ENCODE measurements at places on chromosomes 3 and 15. TPM values are rescaled to one million over a fixed set of nuclear protein-coding genes. Genes with fewer than 3 reads are reported as not detected.
A peak's percentile ranks its signal among the peaks of the same experiment; 100 is the strongest.

The SLC38A3 gene
- 35.2 TPM for polyA plus RNA-seq

The STRIT1 gene
- 0.73 TPM for polyA plus RNA-seq

The DLL4 gene
- polyA plus RNA-seq: 4.8 TPM

The PIF1 gene
- polyA plus RNA-seq: 0.38 TPM

The SLC22A13 gene
- 0.05 TPM for polyA plus RNA-seq

The PAK6 gene
- 6.4 TPM for polyA plus RNA-seq

GRCh38 chr3:7504886-7505775 lies 644.2 kb downstream of the GRM7 start:
- H3K27me3 ChIP-seq: no peaks in the 10 kb centered on the region
- H3K36me3 ChIP-seq: no peaks in the 10 kb centered on the region
- peak overlapping the region; percentile 59 for H3K27ac ChIP-seq
- no peak overlapping the region for H3K4me3 ChIP-seq
- H3K4me1 ChIP-seq: no peaks in the 10 kb centered on the region
- peak; percentile 22 for DNase-seq

GRCh38 chr15:68526269-68526668 lies 52.5 kb upstream of the CORO2B start:
- no peak overlapping the region for H3K4me3 ChIP-seq
- no peak for DNase-seq
- no peaks in the 10 kb centered on the region for H3K4me1 ChIP-seq
- H3K27ac ChIP-seq: no peak overlapping the region

DNA sequence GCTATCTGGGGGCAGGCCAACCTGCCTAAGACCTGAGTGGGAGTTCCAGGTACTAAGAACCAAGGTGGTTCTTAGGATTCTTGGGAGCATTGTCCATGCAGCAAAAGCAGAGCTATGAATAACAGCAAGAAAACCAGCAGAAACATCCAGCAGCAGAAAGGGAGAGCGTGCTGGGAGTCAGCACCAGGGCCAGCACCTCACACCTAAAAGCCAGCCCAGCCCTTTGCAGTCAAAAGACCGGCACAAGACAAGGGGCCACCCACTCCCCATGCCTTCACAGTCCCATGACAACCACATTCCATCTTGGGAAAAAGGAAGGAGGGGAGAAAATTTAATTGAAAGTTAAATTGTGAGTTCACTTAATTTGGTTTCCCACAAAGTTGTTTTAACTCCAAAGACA lies 364.9 kb downstream of the AGBL1 start:
- no peak overlapping the region for H3K4me3 ChIP-seq
- no peaks in the 10 kb centered on the region for H3K27me3 ChIP-seq
- no peak overlapping the region for H3K27ac ChIP-seq
- no peak for DNase-seq
- no peaks in the 10 kb centered on the region for H3K36me3 ChIP-seq
- H3K4me1 ChIP-seq: no peaks in the 10 kb centered on the region

- no peak for DNase-seq
- H3K27me3 ChIP-seq: no peaks in the 10 kb centered on the region
- no peak overlapping the region for H3K4me3 ChIP-seq
- no peaks in the 10 kb centered on the region for H3K36me3 ChIP-seq
Observed at GRCh38 chr3:55626279-55626665, 139.2 kb upstream of the WNT5A start.

DNA sequence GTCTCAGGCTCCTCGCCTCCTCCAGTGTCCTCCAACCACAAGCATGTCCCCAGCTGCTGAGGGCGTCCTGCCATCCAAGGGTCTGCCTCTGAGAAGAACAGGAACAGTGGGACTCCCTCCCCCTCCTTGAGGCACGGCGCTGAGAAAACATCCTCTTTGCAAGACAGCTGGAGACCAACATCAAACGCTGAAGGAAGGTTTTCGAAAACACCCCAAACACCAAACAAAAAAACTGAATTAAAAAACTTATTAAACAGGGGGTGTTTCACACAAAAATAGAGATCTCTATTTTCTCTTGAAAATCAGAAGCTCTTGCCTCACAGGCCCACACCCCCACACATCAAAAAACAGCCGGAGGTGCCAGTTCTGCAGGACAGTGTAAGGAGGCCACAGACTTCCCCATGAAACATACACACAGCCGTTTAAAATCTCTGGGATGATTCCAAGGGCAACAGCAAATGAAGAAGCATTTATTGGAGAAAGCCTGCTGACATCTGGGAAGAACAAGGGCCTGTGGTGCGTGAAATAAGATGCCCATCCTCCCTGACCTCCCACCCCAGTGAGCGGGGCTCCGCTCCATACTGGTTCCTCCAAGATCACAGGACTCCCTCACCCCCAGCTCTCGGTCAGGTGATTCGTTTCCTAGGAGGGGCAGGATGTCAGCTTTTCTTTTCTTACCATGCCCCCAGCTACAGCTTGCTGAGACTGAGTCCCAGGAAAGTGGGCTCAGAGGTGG lies 71.3 kb downstream of the NUP210 start:
- no peak overlapping the region for H3K4me3 ChIP-seq
- DNase-seq: no peak
- no peaks in the 10 kb centered on the region for H3K27me3 ChIP-seq
- H3K4me1 ChIP-seq: no peaks in the 10 kb centered on the region
- H3K27ac ChIP-seq: no peak overlapping the region

- H3K36me3 ChIP-seq: no peaks in the 10 kb centered on the region
- DNase-seq: no peak
- no peak overlapping the region for H3K4me3 ChIP-seq
- no peaks in the 10 kb centered on the region for H3K27me3 ChIP-seq
Observed at GRCh38 chr15:55829826-55830225, 86.9 kb upstream of the PRTG start.

- no peaks in the 10 kb centered on the region for H3K4me1 ChIP-seq
- no peak overlapping the region for H3K27ac ChIP-seq
- H3K27me3 ChIP-seq: no peaks in the 10 kb centered on the region
- H3K36me3 ChIP-seq: no peaks in the 10 kb centered on the region
- no peak for DNase-seq
Observed at GRCh38 chr3:101962055-101962454, 112.7 kb downstream of the NFKBIZ start.

GRCh38 chr15:42072141-42072685 lies 22.1 kb downstream of the PLA2G4D start:
- H3K4me3 ChIP-seq: no peak overlapping the region
- H3K36me3 ChIP-seq: no peaks in the 10 kb centered on the region
- no peak overlapping the region for H3K27ac ChIP-seq
- DNase-seq: no peak

DNA sequence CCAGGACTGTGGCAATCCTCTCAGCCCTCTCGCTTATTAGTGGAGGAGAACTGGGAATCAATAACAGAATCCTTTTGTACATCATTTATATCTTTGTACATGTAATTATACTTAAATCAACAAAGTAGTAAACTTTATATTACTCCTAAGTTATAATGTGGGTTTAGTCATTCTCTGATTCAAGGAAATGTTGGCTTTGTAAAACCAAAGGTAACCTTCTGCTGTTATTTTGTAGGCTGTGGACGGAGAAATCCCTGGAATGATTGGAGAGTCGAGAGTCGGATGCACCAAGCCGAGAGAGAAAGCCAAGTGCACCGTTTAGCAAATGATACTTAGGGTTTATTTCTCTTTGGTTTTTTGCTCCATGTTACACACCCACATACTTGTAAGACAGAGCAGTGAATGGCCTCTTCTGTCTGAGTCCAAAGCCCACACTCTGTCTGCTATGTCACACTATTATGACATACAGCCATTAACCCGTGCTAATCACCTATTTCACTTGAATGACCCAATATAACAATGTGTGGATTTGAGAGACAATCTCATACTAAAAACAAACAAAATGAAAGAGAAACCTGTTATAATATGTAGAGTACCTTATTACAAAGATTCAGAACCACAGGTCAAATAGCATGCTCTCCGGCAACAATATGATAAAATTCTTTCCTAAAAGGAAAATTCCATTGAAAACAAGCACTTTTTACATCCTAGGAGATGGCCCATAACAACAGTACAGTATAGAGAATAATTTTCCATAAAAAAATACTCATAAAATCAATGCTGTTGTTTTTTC lies 72.2 kb downstream of the MECOM start:
- no peaks in the 10 kb centered on the region for H3K27me3 ChIP-seq
- no peak for DNase-seq
- no peaks in the 10 kb centered on the region for H3K36me3 ChIP-seq
- no peak overlapping the region for H3K4me3 ChIP-seq
